ENCODE measurements at places on chromosomes 3 and 15.

DNA sequence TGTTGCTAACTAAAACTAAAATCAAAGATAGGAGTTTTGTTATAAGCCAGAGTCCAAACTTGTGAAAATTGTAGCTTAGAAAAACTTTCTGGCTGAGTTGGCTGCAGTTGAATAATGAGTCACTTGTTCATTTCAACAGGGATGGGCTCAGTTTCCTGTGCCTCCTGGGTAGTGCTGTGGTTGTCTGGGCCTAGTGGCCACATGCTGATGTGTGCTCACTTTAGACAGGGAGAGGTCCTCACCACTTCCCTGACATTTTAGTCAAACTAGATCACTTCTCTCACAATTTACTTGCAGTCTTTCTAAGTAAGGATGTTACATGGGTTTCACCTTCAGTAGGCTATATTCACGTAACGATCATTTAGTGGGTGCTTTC lies 6.3 kb upstream of the UBE2Q2 start:
- DNase-seq, result no peak

GRCh38 chr3:66949898-66950297 lies 48.2 kb upstream of the KBTBD8 start:
- no peak for DNase-seq

DNA sequence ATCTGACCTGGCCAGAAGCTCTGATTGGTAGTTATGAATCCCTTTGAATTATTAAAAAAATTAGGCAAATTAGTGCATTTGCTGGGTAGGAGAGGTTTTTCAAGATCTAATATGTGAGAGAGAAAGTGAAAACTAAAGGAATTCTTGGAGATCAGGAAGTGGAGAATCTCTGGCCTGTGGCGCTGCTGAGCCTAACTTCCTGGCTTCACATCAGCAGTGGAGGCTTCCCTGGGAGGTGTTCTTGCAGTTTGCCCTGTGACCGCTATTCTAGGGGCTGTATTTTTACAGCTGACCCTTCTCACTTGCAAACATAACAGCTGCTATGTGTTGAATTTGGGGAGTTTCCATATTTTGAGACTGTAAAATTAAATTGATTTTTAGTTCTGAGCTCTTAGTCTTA lies 166.4 kb downstream of the ATG7 start:
- no peak for DNase-seq

- DNase-seq, result no peak
Observed at GRCh38 chr3:64578062-64578770, 109.6 kb downstream of the ADAMTS9 start.

DNA sequence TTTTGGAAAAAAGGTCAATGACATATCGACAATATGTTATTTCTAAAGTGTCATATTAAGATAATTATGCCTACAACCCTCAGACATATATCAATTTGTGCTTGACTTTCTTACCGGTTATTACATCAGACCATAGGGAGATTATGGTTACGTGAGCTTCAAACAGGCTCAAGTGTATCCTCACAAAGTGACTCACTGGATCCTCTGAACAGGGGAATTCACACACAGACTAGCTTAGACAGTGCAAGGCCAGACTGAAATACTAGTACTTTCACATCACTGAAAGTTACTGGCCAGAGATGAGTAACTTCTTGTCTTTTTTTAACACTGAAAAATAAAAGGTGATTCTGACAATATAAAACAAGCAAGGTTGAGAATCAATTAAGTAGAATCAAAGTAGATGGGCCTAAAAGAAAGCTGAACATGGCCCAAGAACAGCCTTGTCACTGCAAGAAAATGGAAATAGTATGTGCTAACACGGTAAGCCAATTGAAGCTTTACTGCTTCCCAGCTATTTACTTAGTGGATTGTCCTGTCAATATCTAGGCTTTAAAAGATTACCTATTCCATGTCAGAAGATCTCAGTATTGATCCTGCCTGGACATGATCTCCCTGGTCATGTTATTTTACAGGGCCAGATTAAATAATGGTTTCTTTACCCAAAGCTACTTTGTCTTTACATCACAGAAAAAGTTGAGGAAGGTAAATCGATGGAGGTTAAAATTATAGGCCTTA lies 848.6 kb downstream of the ROBO1 start:
- no peak for DNase-seq
